ENCODE measurements at places on chromosomes 16 and 17. TPM values are rescaled to one million over a fixed set of nuclear protein-coding genes. Genes with fewer than 3 reads are reported as not detected.

Gene RNF40
- total RNA-seq = 98.3 TPM

DNA sequence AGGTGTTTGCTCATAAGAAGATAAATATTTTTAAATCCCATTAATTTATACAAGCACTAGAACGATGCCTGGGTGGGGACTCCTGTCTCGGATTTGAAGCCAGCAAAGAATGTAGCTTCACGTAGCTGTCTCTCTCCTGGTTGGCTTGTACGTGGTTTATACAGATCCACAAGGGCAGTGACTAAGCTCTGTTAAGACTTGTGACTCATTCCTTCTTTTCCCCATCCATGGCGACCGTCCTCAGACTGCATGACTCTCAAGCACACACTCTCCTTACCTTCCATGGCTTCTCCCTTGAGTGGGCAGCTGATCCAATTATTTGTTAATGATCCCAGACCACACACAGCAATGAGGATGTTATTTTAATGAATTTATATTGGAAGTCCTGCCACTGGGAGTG, 679.7 kb upstream of the SOX9 start:
- H3K36me3 ChIP-seq = no peaks in the 10 kb centered on the region
- H3K4me3 ChIP-seq = no peak overlapping the region
- no peaks in the 10 kb centered on the region for H3K4me1 ChIP-seq
- DNase-seq = no peak
- H3K27ac ChIP-seq = no peak overlapping the region

Gene ADAP2
- 79.7 TPM for total RNA-seq

GRCh38 chr17:44970136-44970741, 2.1 kb upstream of the C1QL1 start:
- H3K36me3 ChIP-seq = no peaks in the 10 kb centered on the region
- H3K27ac ChIP-seq = no peak overlapping the region
- peaks cover 29% of the 10 kb centered on the region for H3K4me1 ChIP-seq
- peaks cover 4% of the 10 kb centered on the region for H3K27me3 ChIP-seq
- H3K4me3 ChIP-seq = peak overlapping the region; percentile 4

DNA sequence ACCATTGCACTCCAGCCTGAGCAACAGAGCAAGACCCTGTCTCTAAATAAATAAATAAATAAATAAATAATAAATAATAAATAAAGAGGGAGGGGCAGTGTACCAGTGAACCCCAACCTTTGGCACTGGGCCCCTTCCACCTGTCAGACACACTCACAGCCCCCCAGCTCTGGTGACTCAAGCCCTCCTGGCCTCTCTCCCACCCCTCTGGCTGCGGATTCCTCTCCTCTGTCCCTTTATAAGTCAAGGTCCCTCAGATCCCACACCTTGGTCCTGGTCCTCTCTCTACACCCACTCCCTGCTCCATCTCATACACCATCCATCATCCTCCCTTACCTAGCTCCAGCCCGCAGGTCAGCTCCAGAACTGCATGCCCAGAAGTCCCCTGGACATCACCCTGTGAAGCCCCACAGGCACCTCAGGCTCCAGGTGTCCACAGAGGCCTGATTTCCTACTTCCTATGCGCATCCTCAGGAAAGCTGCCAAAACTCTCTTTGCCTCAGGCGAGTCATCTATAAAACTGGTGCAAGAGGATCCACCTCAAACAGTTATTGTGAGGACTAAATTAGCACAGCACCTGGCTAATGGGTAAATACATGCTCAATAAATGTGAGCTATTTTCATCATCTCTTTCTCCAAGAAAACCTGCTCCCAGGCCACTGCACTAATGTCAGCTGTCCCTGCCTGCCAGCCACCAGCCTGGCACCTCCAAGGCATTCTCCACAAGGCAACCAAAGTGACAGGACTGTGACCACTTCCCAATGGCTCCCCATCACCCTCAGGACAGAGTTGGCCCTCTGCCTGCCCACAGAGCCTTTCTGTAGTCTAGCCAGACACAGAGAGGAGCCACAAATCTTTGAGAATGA, 46.8 kb downstream of the BEAN1 start:
- H3K4me1 ChIP-seq = peaks cover 8% of the 10 kb centered on the region
- no peaks in the 10 kb centered on the region for H3K27me3 ChIP-seq
- no peak overlapping the region for H3K4me3 ChIP-seq
- no peak for DNase-seq
- no peak overlapping the region for H3K27ac ChIP-seq
- no peaks in the 10 kb centered on the region for H3K36me3 ChIP-seq

DNA sequence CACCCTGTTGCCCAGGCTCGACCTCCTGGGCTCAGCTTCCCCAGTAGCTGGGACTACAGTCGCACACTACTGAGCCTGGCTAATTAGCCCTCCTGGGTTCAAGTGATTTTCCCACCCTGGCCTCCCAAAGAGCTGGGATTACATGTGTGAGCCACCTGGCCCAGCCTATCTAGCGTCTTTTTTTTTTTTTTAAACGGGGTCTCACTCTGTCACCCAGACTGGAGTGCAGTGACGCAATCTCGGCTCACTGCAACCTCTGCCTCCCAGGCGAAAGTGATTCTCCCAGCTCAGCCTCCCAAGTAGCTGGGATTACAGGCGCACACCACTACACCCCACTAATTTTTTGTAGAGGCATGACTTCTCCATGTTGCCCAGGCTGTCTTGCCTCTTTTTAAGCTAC, 33.3 kb downstream of the GLG1 start:
- no peaks in the 10 kb centered on the region for H3K36me3 ChIP-seq
- no peak for DNase-seq
- peaks cover 8% of the 10 kb centered on the region for H3K4me1 ChIP-seq
- H3K4me3 ChIP-seq = no peak overlapping the region

DNA sequence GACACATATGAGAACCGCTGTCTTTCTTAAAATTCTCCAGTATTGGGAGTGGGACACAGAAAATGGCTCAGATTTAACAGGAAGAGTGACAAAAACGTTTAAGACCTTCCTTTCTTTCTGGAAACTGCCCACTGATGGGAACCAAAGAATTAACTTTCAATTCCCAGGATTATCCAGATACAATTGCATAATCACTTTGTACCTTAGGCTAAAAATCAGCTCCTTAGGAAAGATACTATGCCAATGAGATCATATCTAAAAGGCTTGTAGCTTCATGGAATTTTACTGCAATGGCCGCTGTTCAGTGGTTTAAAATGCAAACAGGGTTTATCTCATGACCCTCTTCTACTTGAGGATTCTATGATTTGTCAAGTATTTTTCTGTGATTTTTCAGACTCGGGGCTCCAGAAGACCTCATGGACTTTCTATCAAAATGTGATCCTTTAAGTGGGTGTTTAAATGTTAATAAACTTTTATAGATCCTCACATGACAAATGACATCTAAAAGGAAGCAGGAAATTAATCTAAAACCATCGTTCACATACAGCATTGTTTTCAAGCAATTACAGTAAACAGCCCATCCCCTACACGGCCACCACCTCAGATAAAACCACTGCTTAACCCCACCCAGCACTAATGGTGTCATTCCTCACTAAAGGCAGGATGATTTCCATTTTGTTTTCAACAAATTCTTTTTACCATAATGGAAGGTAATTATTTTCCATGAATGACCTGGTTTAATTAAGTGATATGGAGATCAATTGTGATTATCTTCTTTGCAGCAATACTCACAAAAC, 31.6 kb upstream of the ERN1 start:
- H3K4me1 ChIP-seq = peaks cover 18% of the 10 kb centered on the region
- H3K27ac ChIP-seq = no peak overlapping the region
- H3K4me3 ChIP-seq = no peak overlapping the region
- no peaks in the 10 kb centered on the region for H3K27me3 ChIP-seq

DNA sequence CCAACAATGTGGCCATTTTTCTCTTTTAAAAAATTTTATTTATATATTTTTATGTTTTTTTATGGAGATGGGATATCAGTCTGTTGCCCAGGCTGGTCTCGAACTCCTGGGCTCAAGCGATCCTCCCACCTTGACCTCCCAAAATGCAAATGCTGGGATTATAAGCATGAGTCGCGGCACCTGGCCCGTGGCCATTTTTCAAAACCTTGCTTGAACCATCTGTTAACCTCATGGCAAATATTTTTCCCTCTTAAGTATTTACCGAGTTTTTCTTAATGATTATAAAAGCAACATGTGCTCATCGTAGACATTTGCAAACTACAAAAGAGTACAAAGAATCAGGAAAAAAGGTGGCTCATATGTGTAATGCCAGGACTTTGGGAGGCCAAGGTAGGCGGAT, 127.6 kb downstream of the ABCC6 start:
- no peak overlapping the region for H3K4me3 ChIP-seq
- no peak for DNase-seq
- H3K36me3 ChIP-seq = peaks cover 9% of the 10 kb centered on the region
- peaks cover 24% of the 10 kb centered on the region for H3K4me1 ChIP-seq

Gene CLN3
- 35.9 TPM for total RNA-seq

- no peaks in the 10 kb centered on the region for H3K27me3 ChIP-seq
- no peak overlapping the region for H3K4me3 ChIP-seq
- peaks cover 36% of the 10 kb centered on the region for H3K4me1 ChIP-seq
- DNase-seq = no peak
- H3K36me3 ChIP-seq = no peaks in the 10 kb centered on the region
These were observed 23.7 kb downstream of the ZNRF1 start for GRCh38 chr16:75022567-75022966.

- no peak for DNase-seq
- H3K4me1 ChIP-seq = no peaks in the 10 kb centered on the region
- no peaks in the 10 kb centered on the region for H3K27me3 ChIP-seq
- no peak overlapping the region for H3K27ac ChIP-seq
These were observed 26.2 kb upstream of the SSTR2 start for GRCh38 chr17:73138541-73139138.

DNA sequence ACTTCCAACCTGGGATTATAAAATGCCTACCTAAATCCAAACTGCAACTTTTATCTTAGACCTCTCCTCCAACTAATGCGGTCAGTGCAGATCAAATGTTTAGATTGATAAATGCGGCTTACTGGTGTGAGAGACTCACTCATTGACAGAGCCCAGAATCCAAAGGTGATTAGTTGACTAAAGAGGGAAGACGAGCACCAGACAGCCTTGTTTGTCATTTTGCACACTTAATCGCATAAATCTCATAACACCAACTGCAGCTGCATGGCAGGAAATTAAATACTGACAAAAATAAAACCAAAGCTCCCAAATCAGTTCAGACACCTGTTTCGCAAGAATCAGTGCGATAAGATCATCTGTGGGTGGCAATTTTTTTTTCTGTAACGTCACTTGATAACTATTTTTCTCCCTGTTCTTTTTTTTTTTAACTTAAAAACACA, 35.9 kb downstream of the NACA2 start:
- H3K27ac ChIP-seq = no peak overlapping the region
- H3K4me1 ChIP-seq = no peaks in the 10 kb centered on the region
- H3K4me3 ChIP-seq = no peak overlapping the region
- peaks cover 21% of the 10 kb centered on the region for H3K27me3 ChIP-seq
- no peak for DNase-seq
- no peaks in the 10 kb centered on the region for H3K36me3 ChIP-seq

GRCh38 chr17:28792877-28793661, 49.3 kb downstream of the TRAF4 start:
- no peak overlapping the region for H3K27ac ChIP-seq
- peaks cover 9% of the 10 kb centered on the region for H3K4me1 ChIP-seq
- H3K4me3 ChIP-seq = no peak overlapping the region
- H3K27me3 ChIP-seq = no peaks in the 10 kb centered on the region
- H3K36me3 ChIP-seq = peaks cover 11% of the 10 kb centered on the region
- DNase-seq = no peak

DNA sequence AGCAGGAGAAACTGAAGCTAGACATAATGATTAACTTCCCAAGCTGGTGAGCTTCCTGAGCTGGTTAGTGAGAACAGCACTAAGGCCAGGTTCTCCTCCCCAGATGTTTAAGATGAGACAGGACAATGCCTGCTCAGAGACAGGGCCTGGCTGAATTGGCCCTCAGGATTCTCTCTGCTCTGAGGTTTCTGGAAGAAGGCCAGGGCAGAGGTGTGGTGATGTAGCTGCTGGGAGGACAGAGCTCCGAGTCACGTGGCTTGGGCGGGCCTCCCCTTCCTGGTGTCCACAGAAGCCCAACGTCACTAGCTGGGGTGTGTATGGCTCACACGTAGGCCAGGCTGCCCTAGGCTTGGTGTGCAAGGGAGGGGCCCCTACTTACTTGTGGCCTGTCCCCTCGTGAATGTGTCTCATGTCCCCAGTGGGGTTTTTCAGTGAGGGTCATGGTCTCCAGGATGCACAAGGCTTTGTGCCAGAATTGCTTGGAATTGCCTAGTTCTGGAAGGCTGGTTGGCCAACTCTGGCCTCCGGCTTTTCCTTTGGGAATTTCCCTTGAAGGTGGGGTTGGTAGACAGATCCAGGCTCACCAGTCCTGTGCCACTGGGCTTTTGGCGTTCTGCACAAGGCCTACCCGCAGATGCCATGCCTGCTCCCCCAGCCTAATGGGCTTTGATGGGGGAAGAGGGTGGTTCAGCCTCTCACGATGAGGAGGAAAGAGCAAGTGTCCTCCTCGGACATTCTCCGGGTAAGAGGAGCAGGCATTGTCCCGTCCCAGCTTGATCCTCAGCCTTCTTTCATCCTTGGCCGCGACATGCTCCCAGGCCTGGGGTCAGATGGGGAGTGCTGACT, 3.4 kb downstream of the NOD2 start:
- no peaks in the 10 kb centered on the region for H3K36me3 ChIP-seq
- DNase-seq = peak; percentile 93
- H3K27me3 ChIP-seq = no peaks in the 10 kb centered on the region
- no peak overlapping the region for H3K4me3 ChIP-seq
- peaks cover 62% of the 10 kb centered on the region for H3K4me1 ChIP-seq
- peak overlapping the region; percentile 70 for H3K27ac ChIP-seq

GRCh38 chr17:72258711-72259110, 137.9 kb downstream of the SOX9 start:
- H3K4me1 ChIP-seq = no peaks in the 10 kb centered on the region
- no peak overlapping the region for H3K27ac ChIP-seq
- H3K36me3 ChIP-seq = no peaks in the 10 kb centered on the region
- H3K27me3 ChIP-seq = no peaks in the 10 kb centered on the region

Gene TVP23B
- total RNA-seq = 29.0 TPM

Gene UTS2R
- total RNA-seq = 0.60 TPM

- H3K27ac ChIP-seq = no peak overlapping the region
- no peaks in the 10 kb centered on the region for H3K27me3 ChIP-seq
- DNase-seq = no peak
- H3K4me1 ChIP-seq = no peaks in the 10 kb centered on the region
These were observed 36.8 kb downstream of the RPGRIP1L start for GRCh38 chr16:53666786-53667415.

DNA sequence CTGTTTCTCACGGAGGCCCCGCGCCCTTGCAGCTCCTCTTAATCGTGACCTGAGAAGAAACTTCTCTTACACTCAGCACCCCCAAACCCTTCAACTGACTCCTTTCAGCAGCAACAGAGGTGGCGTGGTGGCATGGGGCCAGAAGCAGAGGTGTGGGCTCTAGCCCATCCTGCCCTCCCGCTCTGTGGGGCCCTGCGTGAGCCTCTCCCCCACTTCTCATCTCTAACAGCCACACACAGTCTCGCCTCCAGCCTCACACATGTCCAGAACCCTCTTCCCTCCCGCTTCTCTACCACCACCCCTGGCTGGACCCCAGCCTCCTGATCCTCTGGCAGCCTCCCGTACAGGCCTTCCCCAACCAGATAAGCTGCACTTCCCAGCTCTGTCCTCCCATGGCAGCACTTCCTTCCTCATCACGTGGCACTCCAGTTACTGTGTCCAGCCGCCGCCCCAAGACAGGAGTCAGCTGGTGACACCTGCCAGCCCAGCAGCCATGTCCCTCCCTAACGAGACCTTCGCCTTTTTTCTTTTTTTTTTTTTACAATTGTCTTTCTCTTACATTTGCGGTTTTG, 30.5 kb downstream of the NSMCE1 start:
- H3K4me1 ChIP-seq = peaks cover 59% of the 10 kb centered on the region
- no peaks in the 10 kb centered on the region for H3K36me3 ChIP-seq
- peak overlapping the region; percentile 87 for H3K27ac ChIP-seq
- no peaks in the 10 kb centered on the region for H3K27me3 ChIP-seq

- no peaks in the 10 kb centered on the region for H3K27me3 ChIP-seq
- H3K4me3 ChIP-seq = no peak overlapping the region
- H3K27ac ChIP-seq = no peak overlapping the region
These were observed 54.7 kb downstream of the TANGO6 start for GRCh38 chr16:68898026-68898425.

Gene CX3CL1
- 0.68 TPM for total RNA-seq

Gene WBP2
- total RNA-seq = 144 TPM

Measured in spleen (tissue), 13 donors.